ENCODE measurements at places on chromosomes 2 and 18.
A peak's percentile ranks its signal among the peaks of the same experiment; 100 is the strongest.

DNA sequence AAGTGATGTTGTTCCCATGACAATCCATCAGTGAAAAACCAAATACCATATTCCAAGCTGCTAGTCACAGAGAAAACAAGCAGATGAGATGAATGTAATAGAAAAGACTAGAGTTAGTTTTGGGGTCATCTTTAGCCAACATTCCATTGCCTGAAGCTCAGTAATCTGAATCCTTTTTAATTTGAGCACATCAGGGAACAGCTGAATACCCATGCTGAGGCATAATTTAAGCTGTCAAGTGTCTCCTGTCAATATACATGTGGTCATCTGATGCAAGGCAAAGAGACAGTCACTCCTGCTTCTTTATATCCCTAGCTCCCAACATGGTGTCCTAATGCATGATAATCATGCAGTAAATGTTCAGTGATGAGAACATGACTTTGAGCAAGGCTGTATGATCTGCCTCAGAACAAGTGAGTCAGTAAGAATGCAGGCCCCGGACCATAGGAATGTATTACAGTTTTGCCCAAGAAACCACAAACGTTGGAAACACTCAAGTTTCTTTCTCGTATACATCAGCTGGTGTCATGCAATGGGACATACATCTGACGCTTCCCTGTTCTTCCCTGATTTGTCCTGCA lies 48.0 kb downstream of the CDK15 start:
- DNase-seq, result no peak

DNA sequence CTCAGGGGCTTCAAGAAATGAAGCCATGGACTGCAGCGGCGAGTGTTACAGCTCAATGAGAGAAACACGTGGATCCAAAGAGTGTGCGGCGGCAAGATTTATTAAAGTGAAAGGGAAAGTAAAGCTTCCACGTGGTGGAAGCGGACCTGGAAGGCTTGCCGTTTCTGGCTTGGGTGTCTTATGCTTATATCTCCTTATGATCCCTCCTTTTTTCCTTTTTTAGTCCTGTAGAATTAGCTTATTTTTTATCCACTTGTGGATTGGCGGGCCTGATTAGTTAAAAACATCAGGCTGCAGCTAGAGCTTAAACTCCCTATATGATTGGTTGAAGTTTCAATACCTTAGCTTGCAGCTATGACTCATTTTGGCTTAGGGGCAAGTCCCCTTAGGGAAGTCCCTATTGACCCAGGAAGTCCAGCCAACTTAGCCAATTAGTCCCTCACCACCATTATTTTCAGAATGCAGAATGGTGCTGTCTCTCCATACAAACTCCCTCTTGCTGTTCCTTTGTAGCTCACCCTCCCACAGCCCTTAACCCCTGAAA lies 11.6 kb upstream of the HNMT start:
- no peak for DNase-seq

DNA sequence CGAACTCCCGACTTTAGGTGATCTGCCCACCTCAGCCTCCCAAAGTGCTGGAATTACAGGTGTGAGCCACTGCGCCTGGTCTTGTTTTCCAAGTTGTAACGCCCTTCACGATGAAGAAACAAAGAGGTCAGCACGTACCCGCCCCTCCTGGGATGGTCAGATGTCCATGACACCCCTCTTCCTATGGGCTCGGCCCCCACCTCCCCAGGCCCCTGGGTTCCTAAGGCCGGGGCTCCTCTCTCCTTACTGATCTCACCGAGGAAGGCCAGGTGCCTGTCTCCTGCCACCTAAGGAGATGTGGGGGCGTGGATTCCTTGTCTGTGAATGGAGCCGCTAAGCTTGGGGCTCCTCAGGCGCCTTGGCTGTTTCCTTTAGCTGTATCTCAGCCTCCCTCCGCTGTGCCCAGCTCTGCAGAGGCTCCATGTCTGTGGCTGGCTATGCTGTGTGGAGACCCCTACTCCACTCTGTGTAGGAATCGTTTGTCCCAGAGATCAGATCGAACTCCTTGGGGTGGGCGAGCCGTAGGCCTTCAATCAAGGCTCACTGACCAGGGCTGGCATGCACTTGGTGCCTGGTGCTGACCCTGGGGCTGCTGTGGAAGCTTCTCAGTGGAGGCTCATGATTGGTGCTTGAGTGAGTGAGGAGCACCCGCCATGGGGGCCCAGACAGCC lies 8.8 kb downstream of the COLEC11 start:
- no peak for DNase-seq

DNA sequence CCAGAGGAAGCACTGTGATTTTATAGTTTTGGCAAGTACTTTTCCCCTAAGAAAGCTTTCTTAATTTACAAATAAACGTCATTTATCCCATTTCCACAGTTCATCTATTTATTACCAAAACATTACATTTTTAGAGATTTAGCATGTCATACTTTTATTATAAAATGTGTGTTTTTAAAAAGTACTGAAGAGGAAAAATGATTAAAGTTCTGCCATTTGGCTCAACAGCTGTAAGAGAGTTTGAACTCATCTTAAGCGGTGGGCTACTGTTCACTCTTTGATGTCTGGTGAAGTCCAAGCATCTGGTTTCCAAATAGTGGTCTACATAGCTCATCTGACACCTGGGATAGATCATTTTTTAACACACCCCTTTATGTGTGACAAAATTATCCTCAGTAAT lies 51.3 kb upstream of the TANC1 start:
- DNase-seq, result no peak

- no peak for DNase-seq
Observed at GRCh38 chr2:30237966-30238800, 6.8 kb downstream of the LBH start.

DNA sequence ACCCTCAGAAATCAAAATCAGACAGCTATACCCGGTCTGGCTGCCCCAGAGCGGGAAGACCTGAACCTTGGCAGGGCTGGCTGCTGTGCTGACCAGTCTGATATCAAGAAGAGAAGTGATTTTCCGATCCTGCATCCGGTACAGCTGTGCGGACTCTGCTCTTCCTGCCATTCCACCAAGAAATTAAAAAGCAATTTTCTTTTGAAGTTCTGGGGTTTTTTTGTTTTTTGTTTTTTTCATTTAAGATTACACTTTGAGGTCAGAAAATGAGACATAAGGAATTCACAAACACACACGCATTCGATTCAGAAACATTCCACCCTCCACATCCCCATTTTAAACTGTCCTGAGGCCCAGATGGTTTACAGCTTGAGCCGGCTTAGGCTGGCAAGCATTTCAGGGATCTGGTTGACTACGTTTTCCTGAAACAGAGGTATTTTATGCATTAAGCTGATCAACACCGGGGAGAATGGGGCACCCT lies 156.5 kb downstream of the COL6A3 start:
- no peak for DNase-seq

- no peak for DNase-seq
Observed at GRCh38 chr2:203685081-203685621, 21.3 kb upstream of the CD28 start.

GRCh38 chr2:239543702-239544101 lies 142.9 kb upstream of the HDAC4 start:
- DNase-seq, result no peak

GRCh38 chr2:19746611-19747309 lies 155.0 kb downstream of the TTC32 start:
- DNase-seq, result no peak

DNA sequence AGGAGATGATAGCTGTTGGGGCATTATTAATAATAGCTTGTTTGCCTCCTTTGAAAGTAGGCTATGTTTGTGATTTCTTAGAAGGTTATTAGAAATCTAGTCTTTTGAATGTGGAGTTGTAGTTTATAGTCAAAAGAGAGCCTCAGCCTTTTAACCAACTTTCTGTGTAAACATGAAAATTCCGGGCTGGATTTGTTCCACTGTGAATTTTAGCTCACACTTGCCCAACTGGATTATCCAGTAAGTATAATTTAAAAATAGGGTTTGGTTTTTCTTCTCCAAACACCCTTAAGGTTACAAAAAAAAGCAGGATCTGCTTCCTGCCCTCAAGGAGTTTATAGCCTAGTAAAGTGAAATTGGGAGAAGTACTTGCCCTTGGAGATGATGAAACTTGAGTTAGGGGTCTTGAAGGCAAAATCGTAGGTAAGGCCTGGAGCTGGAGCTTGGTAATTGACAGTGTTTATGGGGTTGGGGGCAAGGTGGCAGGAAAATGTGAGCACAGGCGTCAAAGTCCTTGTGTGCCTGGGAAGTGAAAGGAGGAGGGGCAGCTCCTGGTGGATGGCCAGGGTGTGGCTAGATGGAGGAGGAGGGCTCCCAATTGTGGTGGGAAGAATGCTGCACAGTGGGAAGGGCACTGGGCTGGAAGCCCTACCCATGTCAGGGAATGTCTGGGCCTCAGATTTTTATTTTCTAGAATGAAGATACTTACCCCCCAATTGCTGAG lies 21.3 kb downstream of the ITGA6 start:
- DNase-seq, result no peak

GRCh38 chr18:56112013-56112749 lies 524.2 kb upstream of the TCF4 start:
- DNase-seq, result no peak

- no peak for DNase-seq
Observed at GRCh38 chr2:219944866-219945265, 317.4 kb downstream of the SLC4A3 start.

- no peak for DNase-seq
Observed at GRCh38 chr2:164887434-164888144, 46.0 kb upstream of the COBLL1 start.

GRCh38 chr2:147247749-147248148 lies 597.1 kb upstream of the ACVR2A start:
- no peak for DNase-seq

- no peak for DNase-seq
Observed at GRCh38 chr2:238973038-238973739, 125.3 kb downstream of the TWIST2 start.

DNA sequence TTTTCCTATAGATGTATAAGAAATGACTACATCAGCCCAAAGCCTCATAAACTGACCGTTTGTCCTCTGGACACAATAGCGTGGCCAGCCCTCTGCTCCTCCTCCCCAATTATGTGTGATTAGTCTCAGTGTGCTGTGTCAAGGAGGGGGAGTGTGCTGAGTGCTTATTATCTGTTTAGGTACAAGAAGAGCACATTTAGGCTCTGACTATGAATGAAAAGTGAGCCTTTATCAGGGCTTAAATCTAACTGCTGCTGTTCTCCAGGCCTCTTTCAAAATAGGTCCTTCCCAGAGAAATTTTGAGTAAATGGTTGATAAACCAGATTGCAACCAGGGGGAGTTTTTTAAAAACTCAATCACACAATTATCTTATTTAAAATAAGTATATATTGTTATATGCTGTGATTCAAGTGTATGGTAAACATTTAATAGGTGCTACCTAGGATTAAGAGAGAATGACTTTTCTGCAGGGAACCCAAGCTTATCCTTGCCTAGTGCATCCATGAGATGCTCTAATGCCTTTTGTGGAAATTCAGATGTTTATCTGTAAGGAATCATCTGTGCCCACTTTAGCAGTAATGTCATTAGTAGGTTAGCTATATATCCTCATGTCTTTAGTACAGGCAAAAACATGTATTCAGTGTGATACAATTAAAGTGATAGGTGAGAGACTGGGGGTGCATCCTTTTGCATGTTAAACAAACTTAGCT lies 168.7 kb upstream of the SIX3 start:
- DNase-seq, result no peak

- DNase-seq, result no peak
Observed at GRCh38 chr18:33928231-33928630, 296.5 kb downstream of the NOL4 start.

DNA sequence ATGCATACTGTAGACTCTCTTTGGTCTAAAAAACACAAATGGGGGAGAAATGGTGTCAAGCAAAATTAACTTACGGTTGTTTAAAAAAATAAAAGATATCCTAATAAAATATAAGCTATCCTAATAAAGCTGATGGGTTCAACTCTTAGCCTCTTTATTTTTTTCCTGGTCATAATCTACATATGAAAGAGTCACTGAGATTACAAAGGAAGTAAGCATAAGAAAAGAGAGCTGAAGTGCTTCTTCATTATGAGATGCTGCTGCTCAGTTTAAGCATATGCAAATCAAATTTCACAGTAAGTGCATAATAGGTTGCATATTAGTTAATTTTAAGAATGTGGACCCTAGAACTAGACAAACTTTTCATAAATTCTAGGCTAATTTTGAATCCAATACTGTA lies 59.9 kb upstream of the DNER start:
- DNase-seq, result no peak

DNA sequence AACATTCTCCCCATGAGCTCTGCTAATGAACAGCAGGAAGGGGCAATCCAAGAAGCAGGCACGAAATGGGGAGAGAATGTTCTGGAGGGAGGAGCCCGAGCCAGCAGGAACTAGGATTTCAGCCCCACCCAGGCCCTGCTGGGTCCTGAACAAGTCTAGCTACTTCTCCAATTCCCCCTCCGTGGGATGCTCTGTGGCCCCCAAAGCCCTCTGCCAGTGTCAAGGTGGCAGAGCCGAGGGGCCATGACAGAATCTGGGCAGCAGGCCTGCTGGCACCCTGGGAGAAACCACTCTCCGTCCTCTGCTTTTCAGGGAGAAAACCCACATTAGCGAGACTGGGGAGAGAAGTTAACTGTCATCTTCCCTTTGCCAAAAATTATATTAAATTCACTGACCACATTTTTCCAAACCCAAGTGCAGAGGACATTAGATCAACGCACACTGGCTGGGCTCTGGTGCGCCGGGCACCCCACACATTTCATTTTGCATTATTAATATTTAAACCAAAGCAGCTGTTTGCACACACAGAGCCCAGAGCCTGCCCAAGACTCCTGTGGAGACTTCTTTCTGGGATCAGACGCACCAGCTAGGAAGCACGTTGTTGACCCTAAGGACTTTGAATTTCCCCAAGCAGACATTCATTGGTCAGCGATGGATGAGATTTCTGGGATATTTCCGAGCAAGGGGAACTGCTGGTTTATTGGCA lies 80.2 kb upstream of the PKDCC start:
- no peak for DNase-seq

DNA sequence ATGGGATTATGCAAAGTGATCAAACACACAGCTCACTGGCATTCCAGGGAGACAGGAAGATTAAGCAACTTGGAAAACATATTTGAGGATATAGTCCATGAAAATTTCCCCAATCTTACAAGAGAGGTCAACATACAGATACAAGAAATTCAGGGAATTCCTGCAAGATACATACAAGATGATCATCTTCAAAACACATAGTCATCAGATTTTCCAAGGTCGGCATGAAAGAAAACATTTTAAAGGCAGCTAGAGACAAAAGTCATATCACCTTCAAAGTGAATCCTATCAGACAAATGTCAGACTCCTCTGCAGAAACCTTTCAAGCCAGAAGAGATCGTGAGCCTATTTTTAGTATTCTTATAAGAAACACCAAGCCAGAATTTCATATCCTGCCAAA lies 1188.5 kb downstream of the LRP1B start:
- no peak for DNase-seq

DNA sequence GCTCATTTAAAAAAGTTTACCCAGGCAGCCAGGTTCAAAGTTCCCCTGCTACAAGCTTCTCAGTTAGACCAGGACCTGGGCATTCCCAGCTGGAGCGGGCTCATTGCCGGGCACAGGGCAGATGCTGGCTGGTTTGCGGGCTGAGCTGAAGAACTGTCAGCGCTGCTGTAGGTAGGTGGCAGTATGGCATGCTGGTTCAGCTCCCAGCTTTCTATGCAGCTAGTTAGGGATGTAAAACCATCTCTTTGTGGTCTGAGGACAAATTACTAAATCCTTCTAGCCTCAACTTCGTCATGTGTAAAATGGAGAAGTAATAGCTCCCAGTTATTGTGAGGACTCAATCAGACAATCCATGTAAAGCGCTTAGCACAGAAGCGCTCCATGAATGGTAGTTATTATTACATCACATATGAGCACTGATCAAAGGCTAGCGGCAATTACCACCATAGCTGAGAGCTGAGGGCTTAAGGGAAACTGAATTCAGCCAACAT lies 2.4 kb upstream of the LDLRAD4 start:
- DNase-seq, result peak; percentile 15
